Breast epithelium (tissue), 4 donors: ENCODE measurements at places on chromosomes 12 and 14. TPM values are rescaled to one million over a fixed set of nuclear protein-coding genes. Genes with fewer than 3 reads are reported as not detected.

GRCh38 chr14:99549684-99550083, 54.3 kb downstream of the CCDC85C start:
- no peak for DNase-seq

- DNase-seq: no peak
Observed at GRCh38 chr14:94795372-94795771, 25.5 kb upstream of the GSC start.

DNA sequence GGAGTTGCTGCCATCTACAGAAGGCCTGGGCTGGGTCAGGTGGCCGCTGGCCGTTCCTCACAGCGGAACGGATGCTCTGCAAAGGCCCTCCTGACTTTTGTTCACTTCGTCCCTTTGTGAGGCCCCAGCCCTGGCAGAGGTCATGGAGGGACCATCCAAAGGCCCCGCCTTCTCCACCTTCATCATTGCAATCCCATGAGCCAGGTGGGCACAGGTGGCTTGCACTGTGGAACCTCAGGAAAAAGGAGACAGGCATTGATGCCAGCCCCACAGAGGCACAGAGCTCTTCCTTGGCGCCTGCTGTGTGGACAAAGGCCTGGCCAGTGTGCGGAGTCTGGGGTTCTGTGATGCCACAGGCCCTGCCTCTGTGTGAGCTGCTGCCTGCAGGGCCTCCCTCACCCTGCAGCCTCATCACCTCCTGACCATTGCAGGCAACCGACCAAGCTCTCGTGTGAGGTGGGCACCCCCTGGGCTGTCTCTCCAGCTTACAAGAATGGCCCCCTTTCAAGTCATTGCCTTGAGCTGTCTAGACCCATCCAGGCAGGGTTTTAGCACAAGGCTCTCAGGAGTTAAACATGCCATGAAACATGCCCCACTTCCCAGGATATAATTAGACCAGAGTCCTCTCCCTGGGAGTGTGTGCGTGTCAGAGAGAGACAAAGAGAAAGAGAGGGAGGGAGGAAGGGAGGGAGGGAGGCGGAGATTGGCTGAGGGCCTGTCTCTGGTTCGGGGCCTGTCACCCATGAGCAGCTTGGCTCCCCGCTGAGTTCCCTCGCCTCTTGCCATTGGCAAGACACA, 19.3 kb downstream of the NFKBIA start:
- DNase-seq: peak; percentile 51

- DNase-seq: no peak
Observed at GRCh38 chr14:89588840-89589296, 171.8 kb upstream of the FOXN3 start.

GRCh38 chr14:51400139-51400538, 160.1 kb downstream of the TMX1 start:
- no peak for DNase-seq

DNA sequence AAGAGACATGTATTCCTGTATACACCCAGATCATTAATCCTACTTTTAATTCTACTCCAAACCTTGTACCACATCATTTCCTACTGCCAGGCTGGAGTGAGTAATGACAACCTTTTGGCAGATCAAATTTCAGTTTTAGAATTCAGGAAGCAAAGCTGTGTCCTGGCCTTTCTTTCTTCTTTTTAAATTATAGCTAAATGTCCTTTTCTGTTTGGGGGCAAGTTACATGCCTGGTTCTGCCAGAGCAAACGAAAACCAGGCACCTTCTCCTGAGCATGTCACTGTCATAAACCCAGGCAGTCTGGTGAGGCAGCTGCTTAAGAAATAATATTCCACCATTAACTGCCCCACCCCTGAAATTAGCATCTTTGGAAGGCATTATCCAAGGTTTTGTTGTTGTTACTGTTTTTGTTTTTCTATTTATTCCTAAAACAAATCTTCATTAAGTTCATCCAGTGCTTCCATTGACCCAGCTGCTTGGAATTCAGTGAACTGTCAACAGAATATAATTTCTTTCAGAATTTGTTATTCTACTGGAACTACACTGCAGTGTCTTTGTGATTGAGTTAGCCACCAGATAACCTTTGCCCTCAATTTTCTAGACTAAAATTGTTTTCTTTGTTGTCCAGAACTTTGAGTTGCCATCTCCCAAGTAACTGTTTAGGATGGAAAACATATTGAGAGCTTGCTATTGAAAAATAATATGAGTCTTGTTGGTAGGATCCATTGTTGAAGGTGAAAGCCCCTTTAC, 33.2 kb downstream of the SAMD4A start:
- DNase-seq: no peak

DNA sequence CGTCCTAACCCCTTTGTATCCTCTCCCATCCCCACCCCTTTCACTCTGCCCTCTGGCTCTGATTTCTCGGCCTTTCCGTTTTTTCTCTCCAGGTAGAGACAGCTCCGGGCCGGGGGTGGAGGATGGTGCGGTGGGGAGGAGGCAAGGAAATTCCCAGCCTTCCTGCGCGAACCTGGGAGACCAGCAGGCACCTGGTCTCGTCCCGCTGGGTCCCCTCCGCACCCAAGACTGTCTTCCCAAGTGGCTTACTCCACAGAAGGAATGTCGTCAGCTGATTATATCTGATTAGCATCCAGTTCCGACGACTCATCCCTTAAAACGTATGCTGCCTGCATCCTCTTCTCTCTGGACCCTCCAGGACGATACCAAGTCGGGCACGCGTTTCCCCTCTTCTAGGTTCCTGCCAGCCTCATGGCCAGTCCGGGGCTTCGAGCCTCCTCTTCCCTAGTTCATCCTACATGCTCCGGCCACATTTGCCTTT, 42.2 kb upstream of the CAPRIN2 start:
- DNase-seq: no peak

- DNase-seq: no peak
Observed at GRCh38 chr14:51862860-51863259, 2.4 kb downstream of the GNG2 start.

GRCh38 chr12:53844994-53845844, 93.4 kb upstream of the HOXC13 start:
- peak; percentile 79 for DNase-seq

- no peak for DNase-seq
Observed at GRCh38 chr14:77190977-77191376, 9.4 kb downstream of the TMEM63C start.

- DNase-seq: no peak
Observed at GRCh38 chr14:106277503-106277902, 751.1 kb downstream of the TMEM121 start.

- no peak for DNase-seq
Observed at GRCh38 chr12:27840229-27840999, 60.4 kb upstream of the MANSC4 start.

DNA sequence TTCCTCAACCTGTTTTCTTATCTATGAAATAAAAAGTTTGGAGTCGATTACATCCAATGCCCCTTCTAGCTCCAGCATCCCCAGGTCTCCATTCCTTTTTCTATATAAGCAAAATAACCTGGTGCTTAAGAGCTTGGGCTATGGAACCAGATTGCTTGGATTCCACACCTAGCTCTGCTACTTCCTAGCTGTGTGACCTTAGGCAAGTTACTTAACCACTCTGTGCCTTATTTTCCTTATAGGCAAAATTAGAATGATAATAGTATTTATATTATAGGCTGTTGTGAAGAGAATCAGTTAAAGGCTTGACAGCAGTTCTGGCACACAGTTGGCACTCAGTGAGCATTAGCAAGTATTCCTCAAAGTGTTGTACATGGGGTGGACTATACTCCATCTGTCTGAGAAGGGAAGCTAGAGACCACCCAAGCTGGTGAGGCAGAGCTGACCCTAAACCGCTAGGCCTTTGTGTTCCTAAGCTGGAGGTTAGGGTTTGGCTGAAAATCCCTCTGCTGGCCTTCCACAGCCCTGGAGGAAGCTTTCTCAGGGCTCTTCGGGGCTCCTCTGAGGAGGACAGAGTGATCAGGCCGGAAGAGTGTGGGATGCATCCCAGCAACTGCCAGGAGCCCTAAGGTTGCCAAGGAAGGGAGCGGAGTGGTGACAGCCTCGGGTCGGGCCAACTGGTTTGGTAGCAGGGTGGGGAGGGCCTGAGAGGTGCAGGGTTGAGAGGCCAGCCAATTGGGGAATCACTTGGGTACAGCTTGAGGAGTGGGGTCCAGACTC, 6.0 kb upstream of the KRT4 start:
- no peak for DNase-seq

- no peak for DNase-seq
Observed at GRCh38 chr14:92942976-92943710, 20.2 kb downstream of the CHGA start.

GRCh38 chr12:120599672-120600552, 18.7 kb upstream of the POP5 start:
- DNase-seq: no peak

DNA sequence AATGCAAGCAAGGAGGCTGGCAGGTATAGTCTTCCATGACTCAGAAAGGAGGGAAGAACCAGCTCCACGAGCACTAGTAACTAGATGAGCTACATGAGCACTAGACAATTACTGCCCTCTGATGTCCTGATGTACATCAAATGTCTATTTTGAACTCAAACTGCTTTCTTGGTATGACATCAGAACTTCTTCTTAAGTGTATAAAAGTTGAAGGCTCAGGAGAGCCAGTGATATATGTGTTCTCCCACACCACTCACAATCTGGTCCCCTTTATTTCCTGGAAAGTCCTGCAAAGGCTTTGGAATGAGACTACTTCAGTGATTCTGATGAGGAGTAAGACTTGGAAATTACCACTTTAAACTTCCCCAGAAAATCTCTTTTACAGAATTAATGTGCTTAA, 18.5 kb upstream of the DHRS7 start:
- DNase-seq: no peak

DNA sequence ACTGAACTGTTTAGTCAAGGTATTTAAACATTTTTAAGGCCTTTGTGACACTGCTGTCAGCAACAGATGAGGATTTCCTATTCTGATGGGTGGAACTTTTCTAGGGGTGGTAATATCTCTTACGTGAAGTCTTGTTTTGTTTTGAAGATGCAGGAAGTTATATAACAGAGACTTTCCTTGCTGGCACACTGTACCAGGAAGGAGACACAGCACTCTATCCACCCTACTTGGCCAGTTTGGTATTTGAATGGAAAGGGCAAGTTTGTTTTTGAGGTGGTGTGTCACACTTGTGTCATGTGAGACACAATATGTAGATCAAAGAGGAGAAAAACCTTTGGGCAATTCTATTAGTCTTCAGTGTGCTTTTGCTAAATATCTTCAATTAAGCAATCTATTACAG, 51.6 kb upstream of the SRP54 start:
- no peak for DNase-seq

IL26 gene
- total RNA-seq: not detected

KLRG1 gene
- total RNA-seq: 3.8 TPM

PTPN21 gene
- 14.5 TPM for total RNA-seq

ASPG gene
- 0.33 TPM for total RNA-seq

ZC2HC1C gene
- 2.6 TPM for total RNA-seq

NTN4 gene
- total RNA-seq: 188 TPM

CLEC4A gene
- 3.4 TPM for total RNA-seq

PLA2G1B gene
- not detected for total RNA-seq
